WTC11 (cell line): ENCODE measurements at places on chromosomes 12 and 14.

- DNase-seq = no peak
These were observed 49.2 kb upstream of the BCAT1 start for GRCh38 chr12:24997970-24998582.

DNA sequence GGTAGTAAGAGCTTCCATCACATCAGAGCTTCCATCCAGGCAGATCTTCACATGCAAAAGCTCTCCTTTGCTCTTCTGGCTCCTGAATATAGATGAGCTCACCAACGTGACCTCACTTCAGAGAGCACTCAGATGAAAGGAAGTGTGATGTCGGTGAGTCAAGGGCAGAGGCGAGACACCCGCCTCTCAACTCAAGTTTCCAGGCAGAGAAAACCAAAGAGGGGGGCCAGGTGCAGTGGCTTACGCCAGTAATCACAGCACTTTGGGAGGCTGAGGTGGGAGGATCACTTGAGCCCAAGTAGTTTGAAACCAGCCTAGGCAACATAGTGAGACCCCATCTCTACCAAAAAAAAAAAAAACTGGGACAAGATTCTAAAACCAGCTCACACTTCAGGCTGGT, 126.9 kb downstream of the DUSP6 start:
- no peak for DNase-seq

DNA sequence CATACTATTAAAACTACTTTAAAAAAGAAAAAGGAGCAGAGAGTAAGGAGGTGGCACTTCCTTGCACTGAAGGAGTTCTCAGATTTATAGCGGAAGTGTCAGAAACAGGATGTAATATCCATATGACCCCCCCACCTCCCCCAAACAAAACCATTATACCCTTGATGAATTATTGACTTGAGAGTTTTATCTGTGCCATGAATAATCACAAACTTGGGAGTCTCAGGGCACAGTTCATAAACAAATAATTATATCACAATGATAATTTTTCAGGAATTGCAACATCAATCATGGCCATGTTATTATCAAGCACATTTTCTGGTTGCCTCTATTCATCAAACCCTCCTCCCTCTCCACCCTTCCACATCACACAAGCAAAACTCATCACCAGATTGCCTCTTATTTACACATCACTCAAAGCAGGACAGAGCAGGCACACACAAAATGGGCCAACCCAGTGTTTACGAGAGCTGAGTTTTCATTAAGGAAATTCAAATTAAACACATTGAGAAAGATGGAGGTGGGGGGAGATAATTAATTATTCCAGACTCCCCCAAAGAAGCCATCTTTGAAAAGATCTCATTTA, 141.4 kb downstream of the EGLN3 start:
- no peak for DNase-seq

GRCh38 chr14:104266631-104267575, 128.5 kb downstream of the KIF26A start:
- no peak for DNase-seq

DNA sequence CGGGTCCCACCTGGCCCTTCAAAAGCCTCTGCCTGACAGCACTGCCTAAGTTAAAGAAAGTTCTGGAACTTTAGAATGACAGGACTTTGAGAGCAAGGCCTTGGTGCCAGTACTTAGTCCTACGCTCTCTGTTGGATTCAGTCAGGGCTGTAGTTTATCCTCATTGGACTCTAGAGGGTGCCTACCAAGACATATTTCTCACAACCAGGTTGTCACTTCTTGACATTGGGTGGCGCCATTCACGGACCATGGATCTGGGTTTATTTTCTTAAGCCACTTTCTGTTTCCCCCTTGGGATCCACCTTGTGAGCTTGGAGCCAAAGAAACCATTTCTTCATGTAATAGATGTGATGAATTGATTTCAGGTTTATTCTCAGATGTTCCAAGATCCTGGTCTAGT, 787.0 kb upstream of the TBX3 start:
- DNase-seq = no peak

DNA sequence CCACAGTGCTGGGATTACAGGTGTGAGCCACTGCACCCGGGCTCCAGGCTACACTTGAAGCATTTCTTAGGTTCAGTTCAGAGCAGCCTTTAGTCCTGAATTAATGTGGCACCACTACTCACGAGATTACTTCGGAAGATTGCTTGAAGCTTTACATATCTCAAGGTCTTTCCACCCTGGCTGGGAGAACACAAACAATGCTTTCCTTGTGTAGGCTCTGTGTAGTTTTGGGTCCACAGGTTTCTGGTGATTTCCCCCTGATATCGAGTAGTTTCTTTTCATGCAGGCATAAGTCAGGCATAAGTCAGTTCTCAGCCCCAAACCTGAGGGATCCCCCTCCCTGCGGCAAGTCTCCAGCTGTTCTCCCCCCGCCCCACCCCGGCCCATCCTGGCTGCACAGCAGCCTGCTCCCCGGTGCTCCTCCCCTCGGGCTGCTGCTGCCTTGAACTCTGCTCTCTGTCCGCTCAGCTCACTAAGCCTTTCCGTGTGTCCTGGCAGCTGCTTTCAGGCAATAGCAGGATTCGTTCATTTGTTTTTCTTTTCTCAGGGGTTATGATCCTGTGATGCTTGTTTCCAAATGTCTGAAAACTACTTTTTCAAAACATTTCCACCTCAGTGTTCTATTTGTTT, 417.7 kb downstream of the TMEM121 start:
- DNase-seq = no peak

- no peak for DNase-seq
These were observed 68.1 kb downstream of the TTC9 start for GRCh38 chr14:70709726-70710382.

- DNase-seq = no peak
These were observed 1014.1 kb downstream of the TMTC2 start for GRCh38 chr12:83700838-83701237.

DNA sequence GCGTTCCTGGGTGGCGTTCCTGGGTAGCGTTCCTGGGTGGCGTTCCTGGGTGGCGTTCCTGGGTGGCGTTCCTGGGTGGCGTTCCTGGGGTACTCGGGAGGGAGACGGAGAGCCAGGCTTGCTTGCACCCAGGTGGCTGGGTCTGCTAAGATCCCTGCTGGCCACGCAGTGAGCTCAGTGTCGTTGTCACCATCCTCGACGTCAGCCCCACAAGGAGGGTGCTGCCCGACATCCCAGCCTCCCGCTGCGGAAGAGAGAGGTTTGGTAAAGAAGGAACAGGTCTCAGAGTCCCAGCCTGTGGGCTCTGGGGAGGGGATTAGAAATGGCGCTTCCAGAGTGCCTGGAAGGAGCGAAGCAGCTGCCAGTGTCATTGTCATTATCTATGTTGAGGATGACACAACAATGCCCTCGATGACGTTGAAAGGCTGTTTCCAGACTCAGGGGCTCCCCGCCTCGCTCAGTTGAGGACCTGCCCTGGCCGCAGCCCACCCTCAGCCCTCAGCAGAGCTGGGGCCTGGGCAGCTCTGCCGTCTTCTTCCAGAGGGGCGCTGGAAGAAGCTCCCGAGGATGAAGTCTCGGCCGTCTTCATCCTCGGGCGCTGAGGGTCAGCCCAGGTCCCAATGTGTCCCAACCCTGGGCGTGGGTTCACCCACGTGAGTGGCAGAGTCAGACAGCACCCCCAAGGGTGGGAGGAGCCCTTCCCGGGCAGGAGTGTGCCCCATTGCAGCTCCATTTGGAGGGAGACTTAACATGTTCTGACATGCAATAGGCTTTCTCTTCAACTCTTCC, 328.8 kb downstream of the ADGRD1 start:
- DNase-seq = no peak

DNA sequence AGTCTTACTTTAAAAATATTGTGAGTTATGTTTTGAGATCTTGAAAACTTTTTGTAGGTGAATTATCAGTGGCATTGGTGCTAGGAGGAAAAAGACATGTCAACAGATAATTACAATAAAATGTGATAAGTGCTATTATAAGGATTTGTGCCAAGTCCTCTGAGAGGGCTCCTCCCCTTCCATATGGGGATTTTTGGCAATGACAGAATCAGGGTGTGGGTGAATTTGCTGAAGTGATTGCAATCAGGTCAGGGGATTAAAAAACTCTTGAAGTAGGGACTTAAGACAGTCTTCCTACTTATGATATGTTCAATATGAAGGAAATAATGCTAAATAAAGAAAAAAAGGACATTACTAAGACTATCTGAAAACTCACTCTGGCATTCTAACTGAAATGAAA, 122.5 kb downstream of the SLC15A5 start:
- no peak for DNase-seq
